ENCODE measurements at places on chromosomes 11 and 22.

DNA sequence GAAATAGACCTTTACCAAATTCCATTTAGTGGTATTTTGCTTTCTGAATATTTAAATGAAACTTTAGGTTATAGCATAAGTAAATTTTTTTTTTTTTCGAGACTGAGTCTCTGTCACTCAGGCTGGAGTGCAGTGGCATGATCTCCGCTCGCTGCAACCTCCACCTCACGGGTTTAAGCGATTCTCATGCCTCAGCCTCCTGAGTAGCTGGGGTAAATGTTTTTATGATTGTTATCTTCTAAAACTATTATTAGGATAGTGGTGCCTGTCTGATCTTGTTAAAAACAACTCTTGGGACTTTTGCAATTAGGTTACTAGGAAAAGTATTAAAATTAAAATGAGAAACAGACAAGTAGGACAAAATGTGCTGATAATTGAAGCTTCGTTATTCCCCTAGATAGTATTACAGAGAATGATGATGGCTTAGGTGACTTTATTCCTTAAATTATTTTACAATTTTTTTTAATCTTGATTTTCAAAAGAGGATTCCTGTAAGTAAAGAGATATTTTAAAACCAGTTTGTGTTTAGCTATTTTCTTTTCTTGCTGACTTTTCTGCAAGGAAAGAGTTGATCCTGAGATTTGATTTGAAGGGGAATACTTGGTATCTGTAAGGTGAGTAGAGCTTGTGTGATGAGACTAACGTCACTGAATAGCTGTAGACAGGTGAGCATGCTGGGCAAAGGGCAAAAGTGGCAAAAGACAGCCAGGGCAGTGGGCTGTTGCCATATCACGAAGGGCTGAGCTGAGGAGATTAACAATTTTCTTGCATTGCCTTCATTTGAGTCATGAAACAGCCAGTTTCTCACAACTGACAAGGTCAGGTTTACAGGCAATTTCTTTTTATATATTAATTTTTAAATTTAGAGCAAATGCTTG, 20.8 kb downstream of the CRKL start:
- no peak for DNase-seq

DNA sequence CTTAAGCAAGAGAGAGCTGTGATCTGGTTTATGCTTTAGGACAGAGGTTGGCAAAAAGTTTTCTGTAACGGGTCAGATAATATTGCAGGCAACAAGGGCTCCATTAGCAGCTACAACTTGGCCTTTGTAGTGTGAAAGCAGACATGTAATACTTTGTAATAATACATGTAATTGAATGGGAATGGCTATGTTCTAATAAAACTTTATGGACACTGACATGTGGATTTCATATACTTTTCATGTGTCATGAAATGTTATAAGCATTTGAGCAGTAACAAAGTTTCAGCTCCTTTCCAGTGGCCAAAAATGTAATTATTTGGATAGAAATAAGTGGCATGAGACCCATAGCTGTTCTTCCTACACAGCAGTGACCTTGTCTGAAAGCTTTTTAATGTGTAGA, 3.1 kb downstream of the DYNC2H1 start:
- DNase-seq, result no peak

- DNase-seq, result no peak
These were observed 16.9 kb downstream of the SMCO4 start for GRCh38 chr11:93526346-93526633.

DNA sequence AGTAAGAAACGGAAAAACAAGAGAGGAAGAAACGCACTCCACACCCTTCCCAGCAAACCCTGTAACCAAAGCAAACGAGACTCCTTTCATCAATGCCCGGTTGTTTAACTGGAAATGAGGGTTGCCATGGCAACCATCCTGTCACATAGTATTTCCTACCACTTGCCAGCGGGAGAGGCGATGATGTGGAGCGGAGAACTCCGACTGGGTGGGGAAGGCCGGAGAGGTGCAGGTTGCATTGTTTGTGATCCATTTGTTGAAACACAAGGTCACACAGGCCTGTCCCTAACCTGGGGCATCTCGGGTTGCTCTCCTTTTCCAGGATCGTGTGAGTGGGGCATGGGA, 609.9 kb downstream of the BUD13 start:
- DNase-seq, result no peak

DNA sequence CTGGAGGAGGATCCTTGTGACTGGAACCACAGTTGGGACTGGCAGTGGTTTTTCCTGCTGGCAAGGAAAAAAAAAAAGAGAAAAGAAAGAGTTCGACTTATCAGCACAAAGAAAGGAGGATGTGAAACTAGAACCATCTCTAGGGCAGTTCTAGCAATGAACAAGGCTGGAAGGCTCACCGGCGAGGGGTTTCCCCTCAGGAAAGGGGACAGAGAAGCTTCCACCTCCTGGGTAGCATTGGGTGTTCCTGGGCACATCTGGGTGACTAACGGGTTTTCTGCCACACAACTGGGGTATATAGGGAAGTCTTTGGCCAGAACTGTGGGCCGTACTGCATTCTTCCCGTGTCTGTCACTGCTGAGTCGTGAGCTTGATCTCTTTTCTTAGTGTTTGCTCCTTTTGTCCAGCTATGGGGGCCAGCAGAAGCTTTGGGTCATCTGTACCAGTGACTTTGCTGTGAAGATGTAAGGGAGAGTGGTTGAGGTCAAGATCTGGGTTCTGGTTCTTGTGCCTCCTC, 109.4 kb upstream of the OR4B1 start:
- peak; percentile 67 for DNase-seq
